Activated naive CD4-positive, alpha-beta T cell (primary cell): ENCODE measurements at places on chromosomes 3 and 15.

DNA sequence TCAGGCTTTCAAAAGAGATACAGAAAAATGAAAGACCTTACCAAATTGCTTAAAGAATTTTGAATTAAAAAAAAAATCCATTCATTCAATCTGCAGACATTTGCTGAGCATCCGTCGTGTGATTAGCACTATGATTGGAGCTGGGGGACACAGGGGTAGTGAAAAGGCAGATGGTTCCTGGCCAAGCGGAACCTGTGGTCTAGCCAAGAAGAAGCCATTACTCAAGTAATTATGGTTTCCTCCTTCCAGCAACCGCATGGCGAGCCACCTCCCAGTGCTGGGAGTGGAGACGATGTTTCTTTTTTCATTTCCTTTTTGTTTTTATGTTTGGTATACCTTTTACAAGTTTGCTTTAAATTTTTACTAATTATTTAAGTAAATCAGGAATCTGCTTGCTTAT is 140.2 kb downstream of the CACNA2D3 start:
- no peak for DNase-seq

GRCh38 chr15:78642331-78642730 is 1.3 kb upstream of the CHRNB4 start:
- DNase-seq: no peak

GRCh38 chr3:13262493-13263211 is 157.5 kb downstream of the NUP210 start:
- no peak for DNase-seq

DNA sequence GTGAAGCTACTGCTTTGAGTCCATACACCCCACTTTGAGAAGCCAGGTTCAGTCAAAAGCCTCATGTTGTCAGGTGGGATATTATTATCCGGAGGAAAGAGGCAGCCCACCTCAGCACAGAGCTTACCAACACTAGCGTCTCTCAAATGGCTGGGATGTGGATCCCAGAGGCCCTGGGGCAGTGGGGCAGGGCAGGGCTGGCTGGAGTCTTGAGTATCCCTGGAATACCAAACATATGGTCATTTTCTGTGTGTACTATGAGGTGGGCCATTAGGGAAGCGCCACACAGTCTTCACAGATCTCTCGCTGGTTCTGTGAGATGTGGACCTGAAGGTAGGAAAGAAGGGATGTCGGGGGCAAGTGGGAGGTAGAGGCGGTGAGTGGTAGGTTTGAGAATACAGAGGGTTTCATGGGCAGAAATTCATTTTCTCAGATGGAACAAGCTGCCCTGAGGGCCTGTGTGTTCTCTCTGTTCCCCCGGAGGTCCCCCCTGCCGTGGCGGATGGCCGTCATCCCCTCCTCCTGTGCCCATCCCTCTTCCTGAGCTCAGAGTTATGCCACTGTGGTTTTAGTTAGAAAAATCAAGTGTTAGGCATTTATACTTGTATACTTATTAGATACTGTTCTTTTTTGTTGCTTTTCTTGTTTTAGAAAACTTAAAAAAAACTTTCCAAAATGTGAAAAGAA is 66.4 kb downstream of the USP13 start:
- no peak for DNase-seq

DNA sequence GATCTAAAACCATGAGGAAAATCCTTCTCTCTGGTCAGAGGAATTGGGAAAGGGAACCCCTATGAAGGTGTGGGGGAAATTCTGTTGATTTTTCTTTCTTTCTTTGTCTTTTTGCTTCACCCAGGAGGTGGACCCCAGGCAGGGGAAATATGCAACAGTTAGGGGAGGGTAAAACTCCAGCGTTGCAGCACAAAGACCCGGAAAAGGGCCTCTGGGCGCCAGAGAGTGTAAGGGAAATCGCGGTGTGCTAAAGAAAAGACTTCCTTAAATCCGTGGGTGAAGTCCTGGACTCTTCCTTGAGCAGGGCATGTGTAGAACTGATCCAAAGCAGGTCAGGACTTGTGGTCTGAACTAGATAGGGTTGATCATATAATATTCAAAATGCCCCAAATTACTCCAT is 11.1 kb upstream of the TBC1D21 start:
- no peak for DNase-seq

DNA sequence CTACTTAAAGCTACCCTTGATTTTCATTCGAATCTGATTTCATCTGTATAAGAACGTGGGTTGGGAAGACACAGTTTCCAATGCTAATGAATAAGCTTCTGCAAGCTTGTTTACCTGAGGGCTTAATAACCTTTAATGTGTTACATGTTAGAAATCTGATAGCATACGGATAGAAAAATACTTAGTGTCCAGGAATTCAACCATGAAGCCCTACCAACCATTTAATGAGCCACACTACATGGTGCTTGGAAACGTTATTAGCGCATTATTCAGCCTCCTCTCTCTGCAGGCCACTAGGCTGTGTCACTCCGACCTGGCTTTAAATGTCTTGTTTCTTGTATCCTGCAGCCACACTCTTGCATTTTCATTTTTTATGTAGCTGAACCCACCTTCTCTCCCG is 1.6 kb downstream of the FAM81A start:
- no peak for DNase-seq

GRCh38 chr3:61439122-61439458 is 122.3 kb upstream of the PTPRG start:
- no peak for DNase-seq

- no peak for DNase-seq
These were observed 127.2 kb downstream of the EBLN2 start for GRCh38 chr3:73188707-73189106.

DNA sequence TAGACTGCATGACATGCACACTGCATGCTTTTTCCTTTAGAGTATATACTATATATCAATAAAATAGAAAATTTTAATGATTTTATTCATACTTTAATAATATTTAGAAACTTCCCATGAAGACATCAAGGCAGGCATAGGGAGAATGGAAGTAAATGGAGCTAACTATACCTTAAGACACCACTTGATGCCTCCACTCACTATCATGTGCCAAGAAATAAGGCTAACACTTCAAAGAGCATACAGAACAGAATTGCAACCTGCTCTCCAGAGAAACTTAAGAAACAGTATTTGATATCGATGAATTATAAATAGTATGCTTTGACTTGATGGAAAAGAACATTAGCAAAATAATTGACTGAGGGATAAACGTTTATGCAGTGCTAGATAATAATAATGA is 192.6 kb upstream of the MBNL1 start:
- DNase-seq: no peak

- no peak for DNase-seq
These were observed 134.1 kb downstream of the ARPP21 start for GRCh38 chr3:35773417-35773816.

DNA sequence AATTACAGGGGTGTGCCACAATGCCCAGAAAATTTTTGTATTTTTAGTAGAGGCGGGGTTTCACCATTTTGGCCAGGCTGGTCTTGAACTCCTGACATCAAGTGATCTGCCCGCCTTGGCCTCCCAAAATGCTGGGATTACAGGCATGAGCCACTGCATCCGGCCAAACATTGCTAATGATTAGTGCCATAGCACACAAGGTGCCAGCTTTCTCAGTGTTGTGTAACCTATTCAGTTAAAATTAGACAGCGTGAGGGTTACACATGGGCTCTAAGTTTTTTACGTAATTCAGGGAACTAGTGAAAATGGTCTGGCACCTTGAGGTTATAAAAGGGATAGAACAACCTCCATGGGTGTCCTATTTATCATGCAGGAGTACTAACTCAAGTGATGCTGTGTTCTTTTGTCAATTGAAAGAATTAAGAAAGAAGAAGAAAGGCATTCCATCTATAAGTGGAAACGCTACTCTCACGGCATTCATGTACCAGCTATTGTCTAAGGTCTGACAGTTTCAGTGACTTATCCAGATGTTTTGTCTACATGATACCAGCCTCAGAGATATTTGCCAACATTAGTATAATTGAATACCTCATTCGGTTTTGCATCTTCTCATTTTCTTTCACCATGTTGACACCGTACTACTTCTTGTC is 84.7 kb downstream of the EOMES start:
- no peak for DNase-seq

GRCh38 chr3:150449169-150449721 is 41.1 kb downstream of the TSC22D2 start:
- DNase-seq: no peak

DNA sequence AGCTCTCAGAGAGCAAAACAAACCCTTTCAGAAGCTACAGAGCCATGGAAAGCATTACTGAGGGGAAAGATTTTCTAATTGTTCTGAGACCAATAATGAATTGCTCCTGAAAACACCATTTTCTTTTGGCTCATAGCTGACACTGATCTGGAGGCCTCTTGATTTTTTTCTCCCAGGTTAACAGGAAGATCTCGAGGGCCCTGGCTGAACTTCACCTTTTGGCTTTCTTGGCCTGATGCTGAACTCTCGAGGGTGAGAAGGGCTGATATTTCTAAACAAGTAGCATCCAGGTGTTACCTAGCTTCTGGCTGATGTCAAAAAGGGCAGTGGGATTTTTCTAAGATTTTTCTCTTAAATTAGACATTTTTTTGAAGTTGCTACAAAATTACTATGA is 19.9 kb upstream of the NFKBIZ start:
- no peak for DNase-seq

GRCh38 chr15:69194025-69194827 is 33.8 kb downstream of the GLCE start:
- DNase-seq: no peak
